ENCODE measurements at places on chromosomes 7 and 10. TPM values are rescaled to one million over a fixed set of nuclear protein-coding genes. Genes with fewer than 3 reads are reported as not detected.

ECHDC3 gene
- total RNA-seq, result 1.6 TPM

TMEM139 gene
- 0.27 TPM for total RNA-seq

SVOPL gene
- total RNA-seq, result not detected

HOXA1 gene
- total RNA-seq, result 0.14 TPM

AMZ1 gene
- total RNA-seq, result 0.36 TPM

NANOS1 gene
- 0.08 TPM for total RNA-seq

PANK1 gene
- total RNA-seq, result 0.55 TPM

GRCh38 chr10:59460601-59461000, 98.3 kb upstream of the FAM13C start:
- DNase-seq, result no peak

- DNase-seq, result no peak
These were observed 14.1 kb downstream of the ZMIZ1 start for GRCh38 chr10:79082631-79083596.

DNA sequence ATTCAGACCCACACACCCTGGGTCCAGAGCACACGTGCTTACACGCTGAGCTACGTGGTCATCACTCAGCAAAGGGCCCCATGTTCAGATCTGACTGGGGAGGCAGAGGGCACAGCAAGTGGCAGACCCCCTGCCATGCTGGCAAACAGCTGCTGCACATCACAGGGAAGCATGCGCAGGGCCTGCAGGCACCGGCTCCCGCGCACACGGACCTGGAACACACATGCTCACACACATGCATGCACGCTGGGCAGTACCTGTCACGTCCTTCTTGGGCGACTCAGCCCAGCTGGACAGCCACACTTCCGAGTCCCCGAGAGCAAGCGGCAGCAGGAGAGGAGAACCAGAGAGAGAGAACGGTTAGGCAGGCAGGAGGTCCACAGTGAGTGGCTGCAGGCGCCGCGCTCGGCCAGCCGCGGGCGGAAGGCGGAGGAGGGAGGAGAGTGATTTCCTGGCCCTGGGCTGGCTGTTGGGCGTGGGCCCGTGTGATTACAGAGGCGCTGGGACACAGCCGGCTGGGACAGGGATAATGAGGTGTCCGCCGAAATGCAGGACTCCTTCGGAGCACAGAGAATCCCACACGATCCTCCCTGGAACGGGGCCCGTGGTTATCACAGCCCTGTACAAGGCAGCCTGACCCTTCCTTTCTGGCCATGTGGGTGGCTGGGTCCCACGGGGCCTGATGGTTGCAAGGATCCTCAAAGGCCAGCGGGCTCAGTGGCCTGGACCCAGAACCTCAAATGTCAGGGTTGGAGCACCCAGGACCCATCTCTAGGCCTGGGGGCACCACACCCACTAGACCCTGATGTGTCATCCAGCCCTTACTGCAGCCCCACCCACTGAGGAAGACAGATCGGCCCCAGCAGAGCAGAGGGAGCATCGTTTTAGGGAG, 175.1 kb downstream of the NEURL1 start:
- no peak for DNase-seq

DNA sequence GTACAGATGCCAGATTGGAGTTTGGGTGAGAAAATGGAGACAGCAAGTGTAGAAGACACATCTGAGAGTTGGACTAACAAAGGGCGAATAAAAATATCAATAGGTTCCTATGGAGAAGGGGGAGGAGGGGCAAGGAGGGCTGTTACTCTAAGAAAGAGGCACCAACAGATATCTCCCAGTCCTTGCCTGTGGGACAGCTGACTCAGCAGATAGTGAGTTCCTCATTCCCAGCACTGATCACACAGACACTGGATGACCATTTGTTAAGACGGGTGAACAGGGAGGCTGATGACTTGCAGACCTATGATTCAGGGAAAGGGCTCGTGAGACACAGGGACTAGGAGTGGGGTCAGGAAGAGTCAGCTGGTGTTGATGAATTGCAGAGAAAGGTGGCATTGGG, 5.7 kb upstream of the PRR15 start:
- DNase-seq, result no peak

DNA sequence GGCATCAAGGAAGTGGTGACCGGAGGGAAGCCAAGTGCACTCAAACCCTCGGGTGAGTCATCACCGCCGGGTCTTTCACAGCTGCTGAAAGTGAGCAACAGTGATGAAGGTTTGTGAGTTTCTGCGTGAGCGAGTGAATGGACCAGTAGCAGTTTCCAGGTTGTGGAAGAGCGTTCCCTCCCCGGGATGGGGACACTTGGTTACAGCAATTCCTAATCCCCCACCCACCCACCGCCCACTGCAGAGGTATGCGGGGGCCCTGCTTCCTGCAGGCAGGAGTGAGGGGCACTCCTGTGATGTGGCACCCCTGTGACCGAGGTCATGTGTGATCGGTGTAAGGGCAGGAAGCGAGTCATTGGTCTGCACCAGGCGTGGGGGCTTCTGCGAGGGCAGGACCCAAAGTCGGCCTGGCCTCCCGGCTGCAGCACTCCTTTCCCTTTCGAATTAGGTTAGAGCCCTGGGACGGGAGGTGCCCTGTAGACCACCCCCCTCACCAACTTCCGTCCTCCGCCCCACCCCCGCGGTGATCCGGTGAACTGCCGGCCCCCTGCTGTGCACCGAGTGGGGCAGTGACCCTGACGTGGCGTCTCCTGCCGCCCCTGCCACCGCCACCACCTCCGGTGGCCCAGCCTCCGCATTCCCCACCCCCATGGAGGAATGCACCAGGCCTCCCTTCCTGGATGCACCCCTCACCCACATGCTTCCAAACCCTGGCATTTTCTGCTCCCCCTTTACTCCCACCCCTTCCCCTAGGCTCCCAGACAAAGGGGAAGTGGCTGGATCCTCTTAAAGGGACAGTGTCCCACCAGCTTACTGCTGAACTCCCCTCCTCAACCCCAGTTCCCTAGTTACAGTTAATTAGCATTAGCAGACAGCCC, 10.9 kb downstream of the LIMK1 start:
- peak; percentile 64 for DNase-seq

All from CD4-positive, alpha-beta T cell (primary cell).